NCI-H1436 treated with DMSO at 0.1 percent for 48 hours (cell line): ENCODE measurements at places on chromosomes 5 and 9.

GRCh38 chr9:116156621-116157314 is 3.2 kb downstream of the PAPPA start:
- peak; percentile 22 for DNase-seq

GRCh38 chr9:114908104-114908622 is 22.2 kb downstream of the TNFSF8 start:
- DNase-seq, result no peak

DNA sequence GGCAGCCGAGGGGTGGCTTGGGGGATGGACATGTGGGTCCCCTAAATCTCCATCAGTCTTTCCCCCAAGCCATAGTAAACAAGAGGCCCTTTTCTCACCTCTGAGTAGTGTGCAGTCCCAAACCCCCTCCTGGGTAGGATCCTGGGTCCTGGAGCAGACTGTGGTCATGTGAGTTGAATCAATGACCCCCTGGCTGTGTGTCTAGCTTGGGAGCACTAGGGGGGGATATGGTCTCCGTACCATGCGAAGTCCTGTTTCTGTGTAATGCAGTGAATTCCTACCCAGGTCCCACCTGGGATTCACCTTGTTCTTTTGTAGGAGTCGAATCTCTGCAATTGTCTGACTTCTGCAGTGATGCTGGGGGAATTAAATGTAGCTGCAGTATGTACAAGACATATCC is 66.2 kb downstream of the FGF18 start:
- DNase-seq, result no peak

- peak; percentile 67 for DNase-seq
These were observed 719 bp upstream of the ISCA1 start for GRCh38 chr9:86282979-86283535.

DNA sequence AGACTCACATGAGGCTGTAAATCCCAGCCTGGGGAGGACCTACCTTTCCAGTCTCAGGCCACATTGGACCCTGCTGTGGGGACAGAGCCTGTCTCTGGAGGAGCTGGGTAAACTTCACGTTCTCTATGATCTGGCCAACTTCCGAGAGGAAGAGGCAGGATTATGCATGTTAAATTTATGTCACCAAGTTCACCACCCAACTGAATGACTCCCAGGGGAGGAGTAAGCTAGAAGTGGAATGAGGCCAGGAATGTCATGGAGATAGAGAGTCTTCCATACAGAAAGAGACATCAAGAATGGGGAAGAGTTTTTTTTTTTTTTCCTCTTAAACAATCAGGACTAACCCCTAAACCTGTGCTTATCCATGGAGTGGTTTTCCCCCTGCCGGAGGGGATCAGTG is 90.3 kb upstream of the PALM2AKAP2 start:
- DNase-seq, result no peak
